Testis (tissue), 5 donors: ENCODE measurements at places on chromosomes 6 and 20.
A peak's percentile ranks its signal among the peaks of the same experiment; 100 is the strongest.

DNA sequence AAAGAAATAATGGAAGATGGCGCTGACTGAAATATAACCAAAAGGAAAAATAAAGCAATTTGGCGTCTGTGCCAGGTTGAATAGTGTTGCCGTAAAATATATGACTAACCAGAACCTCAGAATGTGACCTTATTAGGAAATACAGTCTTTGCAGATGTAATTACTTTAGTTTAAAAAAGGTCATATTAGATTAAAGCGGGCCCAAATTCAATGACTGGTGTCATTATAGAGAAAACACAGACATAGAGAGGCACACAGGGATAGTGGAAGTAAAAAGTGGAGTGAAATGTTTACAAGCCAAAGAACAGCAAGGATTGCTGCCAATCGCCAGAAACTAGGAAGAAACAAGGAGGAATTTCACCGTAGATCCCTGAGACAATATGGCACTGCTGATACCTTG lies 521.2 kb downstream of the FRK start:
- no peak for DNase-seq

DNA sequence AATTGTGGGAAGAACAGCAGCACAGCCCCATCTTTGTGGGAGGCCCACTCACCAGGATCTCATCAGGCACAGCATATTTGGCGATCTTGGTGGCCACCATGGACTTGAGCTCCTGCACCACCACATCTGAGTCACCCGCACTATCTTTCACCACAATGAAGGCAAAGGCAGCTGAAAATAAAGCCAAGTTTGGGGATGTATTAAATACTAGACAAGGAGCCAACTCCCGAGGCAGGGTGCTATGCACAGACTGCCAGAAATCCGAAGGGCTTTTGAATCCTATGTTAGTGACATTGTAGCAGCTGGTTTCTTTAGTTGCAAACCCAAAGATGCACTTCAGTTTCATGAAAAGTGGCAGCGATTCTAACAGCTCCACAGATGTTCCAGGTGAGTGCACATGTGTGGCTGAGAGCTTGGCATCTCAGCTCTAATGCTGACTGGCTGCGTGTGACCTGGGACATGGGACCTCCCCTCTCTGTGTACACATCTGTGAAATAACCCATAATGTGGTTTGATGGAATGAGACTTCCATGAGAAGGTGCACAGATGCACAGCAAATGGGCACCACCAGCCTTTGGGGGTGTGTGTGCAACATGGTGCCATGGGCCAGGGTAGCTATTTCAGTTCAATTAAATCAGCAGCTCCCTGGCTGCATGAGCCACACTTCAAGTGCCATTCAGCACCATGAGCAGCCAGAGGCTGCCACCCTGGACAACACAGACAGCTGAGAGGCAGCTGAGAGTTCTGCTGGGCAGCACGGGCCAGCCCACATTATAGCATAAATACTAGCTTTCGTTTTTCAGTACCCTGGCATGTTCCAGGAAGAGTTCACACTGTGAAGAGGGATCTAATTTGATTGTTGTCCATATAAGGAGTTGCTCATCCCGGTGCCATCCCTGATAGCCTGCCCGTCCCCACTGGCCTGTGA lies 16.9 kb upstream of the APMAP start:
- DNase-seq, result no peak

DNA sequence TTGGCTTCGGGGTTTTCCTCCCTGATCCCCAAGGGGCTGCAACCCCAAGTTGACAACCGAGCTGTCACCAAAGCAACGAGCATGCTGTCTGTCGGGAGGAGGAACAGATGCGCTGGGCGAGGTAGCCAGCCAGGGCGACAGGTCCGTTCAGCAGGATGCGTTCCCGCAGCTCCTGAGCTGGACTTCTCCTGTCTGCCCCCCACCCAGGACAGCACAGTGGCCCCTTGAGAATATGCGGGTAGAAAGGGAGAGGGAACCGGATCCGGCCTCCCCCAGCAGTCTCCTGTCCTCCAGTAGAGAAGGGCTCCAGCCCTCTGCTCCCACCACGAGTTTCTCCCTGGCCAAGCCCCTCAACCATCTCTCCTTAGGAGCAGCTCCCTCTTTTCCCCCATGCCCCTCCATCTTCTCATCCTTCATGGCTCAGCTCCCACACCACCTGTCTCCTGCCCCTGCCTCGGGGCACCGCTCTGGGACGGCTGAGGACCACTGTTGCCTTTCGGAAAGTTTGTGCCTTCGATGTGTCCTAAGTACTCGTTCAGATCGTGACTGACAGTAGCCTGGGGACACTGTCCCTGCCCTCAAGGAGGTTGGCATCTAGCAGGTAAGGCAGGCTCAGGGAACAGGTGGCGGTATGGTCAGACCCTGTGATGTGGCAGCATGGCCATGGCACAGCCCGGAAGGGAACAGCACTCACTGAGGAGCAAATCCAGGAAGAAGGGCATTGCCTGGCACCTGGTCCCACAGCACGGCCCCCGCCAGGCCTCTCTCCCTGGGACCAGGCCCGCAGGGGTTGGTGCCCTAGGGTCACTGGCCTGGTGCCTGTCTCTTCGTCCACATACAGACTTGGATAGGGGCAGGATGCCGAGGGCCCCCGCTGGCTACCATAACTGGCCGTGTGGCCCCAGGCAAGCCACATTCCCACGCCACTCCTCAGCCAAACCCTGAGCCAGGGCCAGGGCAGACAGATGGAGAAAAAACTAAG lies 96.3 kb downstream of the ASXL1 start:
- DNase-seq, result no peak

DNA sequence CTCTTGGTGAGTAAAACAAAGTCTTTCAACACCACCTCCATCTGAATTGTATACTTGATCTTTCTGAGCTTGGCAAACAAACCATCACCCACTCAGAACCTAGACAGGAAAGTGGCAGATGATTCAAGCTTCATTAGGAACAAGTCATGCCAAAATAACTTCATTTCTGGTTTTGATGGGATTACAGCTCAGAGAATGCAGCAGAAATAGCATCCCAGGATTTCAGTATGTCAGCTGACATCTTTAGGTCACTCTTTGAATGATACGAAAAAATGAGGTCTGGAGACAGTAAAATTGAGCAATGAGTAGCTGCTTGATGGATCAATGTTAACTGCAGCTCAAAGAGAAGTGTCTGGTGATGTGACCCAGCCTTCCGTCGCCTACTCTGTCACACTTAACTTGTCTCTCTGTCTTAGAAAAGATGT lies 92.4 kb downstream of the GJA10 start:
- DNase-seq, result no peak

GRCh38 chr20:50366270-50367103 lies 143.7 kb upstream of the PTPN1 start:
- peak; percentile 88 for DNase-seq

- no peak for DNase-seq
Observed at GRCh38 chr6:163529605-163530004, 115.1 kb downstream of the QKI start.

DNA sequence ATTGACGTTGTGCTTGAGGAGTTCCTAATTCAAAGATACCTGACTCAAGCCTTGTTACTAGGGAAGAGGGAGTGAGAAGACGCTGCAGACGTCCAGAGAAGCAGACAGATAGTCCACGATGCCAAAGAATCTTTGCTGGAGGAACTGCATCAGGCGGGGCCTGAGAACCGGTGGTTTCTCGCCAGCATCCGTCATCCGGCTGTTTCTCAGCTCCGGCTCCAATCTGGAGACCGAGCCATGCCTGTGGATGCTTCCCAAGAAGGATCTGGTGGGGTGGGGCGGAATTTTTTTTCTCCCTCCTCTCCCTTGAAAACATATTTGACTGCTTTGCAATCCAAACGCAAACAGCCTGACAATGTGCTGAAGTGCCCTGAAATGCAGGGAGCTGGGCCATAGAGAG lies 125.8 kb upstream of the SRSF6 start:
- DNase-seq, result no peak

DNA sequence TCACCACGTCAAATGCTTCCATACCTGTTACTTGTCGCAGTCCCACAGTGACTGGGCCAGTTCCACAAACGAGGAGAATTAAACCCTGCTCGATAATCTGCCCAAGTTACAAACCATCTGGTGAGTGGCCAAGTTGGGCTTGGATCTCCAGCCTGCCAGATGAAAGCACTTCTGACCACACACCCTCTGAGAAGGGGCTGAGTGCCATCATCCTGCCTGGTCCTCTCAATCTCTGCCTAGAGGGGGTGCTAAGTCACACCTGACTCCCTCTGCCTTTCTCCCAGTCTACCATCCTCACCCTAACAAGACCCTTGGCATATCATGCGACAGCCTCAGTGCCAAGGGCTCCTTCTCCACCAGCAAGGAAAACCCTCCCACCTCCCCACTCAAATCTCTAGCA lies 15.8 kb downstream of the RRP36 start:
- no peak for DNase-seq

GRCh38 chr6:52360601-52361413 lies 1.1 kb upstream of the PAQR8 start:
- DNase-seq, result no peak

- DNase-seq, result no peak
Observed at GRCh38 chr6:163201855-163202254, 212.7 kb upstream of the QKI start.

GRCh38 chr6:149055195-149055899 lies 262.2 kb upstream of the TAB2 start:
- DNase-seq, result no peak
